ENCODE measurements at places on chromosomes 1 and 21. TPM values are rescaled to one million over a fixed set of nuclear protein-coding genes. Genes with fewer than 3 reads are reported as not detected.

DNA sequence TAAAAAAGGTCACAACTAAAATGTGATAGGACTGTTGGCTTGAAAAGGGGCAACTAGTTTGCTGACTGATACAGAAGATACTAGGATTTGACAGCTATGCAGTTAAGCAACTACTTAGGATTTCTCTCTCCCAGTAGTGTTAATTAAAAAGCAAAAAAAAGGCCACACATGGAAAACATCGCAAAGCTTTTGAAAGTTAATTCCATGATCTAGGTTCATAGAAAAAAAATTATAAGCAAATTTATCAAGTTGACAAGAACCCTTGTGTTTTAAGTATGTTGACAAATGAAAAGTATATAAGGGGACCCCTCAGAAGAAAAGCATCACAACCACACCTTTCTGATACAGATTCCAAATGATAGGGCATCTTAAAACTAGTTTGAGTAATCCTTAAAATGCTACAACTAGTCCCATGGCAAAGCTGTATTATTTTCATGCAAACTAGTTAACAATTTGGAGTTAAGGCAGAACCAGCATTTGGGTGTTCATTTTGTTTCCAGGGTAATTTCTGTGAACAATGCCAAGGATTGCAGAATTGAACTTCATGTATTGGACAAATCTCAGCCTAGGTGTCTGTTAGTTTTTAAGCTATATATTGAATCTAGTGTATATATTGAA, 4.1 kb downstream of the PNRC2 start:
- DNase-seq, result no peak

- no peak for DNase-seq
These were observed 18.8 kb downstream of the EIF4G3 start for GRCh38 chr1:21157868-21158267.

DNA sequence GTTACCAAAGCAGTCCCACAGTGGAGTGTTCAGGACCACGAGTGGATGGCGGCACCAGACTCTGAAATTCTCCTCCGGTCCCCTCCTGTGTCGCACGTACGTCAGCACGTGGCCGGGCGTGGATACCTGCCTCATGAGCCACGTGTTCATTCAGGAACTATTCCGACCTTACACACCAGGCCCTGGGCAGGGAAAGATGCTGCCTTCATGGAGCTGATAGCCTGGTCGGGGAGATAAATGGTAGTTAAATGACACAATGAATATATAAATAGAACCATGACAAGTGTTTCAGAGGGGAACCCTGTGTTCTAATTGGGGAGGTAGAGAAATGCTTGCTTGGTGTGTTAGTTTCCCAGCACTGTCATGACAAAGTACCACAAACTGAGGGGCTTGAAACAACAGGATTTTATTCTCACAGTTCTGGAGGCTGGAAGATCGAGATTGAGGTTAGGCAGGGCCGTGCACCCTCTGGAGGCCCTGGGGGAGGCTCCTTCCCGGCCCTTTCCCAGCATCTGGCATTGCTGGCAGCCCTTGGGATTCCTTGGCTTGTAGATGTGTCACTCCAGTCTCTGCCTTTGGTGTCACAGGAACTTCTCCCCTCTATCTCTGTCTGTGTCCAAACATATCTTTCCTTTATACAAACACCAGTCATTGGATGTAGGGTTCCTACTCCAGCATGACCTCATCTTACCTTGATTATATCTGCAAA, 28.9 kb upstream of the GPR137B start:
- no peak for DNase-seq

GRCh38 chr1:25862785-25863485, 3.7 kb upstream of the AUNIP start:
- no peak for DNase-seq

DNA sequence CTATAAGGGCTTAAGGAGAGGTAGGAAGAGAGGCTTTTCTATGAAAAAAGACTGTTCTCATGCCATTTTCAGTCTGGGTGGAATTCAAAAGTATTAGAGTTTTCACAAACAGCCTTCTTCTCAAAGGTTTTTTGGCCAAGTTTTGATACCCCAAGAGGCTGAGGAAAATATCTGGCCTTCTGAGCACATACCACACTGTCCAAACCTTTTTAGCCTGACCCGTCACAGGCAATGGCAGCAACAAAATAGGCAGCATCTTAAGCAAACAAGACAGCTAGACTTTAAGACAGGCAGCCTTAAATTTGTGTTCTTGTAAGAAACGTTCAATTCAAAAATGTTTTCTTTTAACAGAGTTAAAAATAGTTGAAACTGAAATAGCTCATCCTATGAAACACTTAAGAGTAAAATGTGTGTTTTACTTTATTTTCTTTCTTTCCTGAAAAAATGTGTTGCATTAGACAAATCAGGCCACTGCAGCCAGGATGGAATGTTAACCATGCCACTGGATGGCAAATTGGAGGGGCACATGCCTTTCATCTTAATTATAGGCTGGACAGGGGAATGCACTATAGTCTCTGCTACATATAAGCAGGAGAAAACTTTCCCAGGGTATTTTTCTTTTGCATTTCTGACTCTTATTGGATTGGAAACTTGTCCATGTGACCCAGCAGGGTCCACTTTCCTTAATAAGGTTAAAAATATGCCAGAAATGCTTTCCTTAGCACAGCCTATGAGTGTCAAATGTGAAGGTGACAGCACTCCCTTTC, 315.0 kb downstream of the TGFB2 start:
- no peak for DNase-seq

DNA sequence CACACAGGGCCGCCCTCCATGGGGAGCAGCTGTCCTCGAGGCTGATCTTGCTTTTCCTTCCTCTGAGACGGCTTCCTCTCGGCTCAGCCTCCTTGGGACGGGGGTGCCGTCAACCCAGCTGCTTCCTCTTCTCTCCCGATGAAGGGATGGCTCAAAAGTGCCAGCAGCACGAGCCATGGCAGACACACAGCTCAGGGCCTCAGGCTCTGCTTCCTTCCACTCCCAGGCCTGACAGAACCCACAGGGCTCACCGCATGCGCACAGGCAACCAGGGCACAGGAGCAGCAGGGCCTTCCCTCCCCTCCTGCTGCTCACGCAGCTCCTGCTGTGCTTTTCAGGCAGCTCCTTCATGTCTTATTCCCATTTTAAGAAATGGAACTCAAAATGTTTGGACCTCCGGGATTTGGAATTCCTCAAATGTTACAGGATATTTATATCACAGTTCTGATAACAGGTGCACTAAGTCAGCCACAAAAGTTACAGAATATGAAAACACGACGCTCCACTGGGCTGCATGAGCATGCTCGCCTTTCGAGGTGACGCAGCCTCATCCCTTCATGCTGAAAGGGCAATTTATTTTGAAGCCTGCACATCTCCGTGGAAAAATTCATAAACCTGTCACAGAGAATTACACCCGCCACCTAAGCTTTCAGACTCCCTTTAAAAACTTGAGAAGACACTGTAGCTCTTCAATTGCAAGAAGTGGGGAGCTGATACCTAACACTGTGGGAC, 84.4 kb downstream of the HSF2BP start:
- peak; percentile 47 for DNase-seq

DNA sequence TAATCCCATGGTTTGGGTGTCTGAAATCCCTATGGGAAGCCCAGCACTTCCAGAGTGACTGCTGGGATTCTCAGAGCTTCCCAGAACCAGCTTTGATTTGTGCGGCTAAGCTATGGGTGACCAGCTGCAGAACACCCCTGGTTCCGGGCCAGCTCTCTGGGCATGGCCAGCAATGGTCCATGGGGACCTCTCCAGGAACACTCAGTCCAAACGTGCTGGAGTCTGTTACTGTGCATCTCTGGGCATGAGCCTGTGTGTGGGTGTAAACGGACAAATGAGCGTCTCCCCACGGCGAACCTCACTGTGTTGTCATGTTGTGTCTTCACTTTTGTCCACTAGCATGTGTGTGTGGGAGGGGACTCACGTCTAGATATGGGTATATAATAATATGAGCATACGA, 54.4 kb downstream of the MAB21L3 start:
- no peak for DNase-seq

DNA sequence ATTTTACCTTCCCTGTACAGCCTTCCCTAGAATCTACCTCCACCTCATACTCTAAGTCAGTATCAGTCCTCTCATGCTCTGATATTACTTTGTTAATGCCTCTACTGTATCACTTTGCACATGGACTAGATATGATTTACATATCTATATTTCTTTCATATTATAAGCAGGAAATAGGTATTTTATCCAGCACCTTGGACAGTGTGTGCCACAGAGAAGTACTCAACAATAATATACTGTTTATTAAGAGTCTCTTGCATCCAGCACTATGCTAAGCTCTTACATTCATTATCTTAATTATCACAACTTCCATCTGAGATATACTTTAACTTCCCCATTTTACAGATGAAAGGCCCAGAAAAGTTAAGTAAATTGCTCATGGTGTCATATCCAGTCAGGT, 247.9 kb upstream of the DAB1 start:
- no peak for DNase-seq

DNA sequence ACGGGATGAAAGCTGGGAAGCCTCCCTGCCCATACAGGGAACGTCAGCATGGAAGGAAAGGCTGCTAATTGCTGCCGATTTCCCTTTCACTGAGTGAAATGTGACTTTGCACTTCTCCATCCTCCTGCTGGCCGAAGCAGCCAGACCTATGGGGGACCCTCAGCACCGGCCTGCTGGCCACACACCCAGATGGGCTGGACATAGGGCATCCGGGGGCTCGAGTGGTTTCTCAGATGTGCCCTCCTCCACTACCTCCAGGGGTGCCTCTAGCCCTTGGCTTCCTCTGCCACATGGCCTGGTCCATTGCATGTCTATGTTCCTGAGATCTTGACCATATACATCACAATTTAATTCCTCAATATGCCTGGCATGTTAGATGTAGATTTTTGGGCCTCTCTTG, 79.7 kb downstream of the LRRN2 start:
- no peak for DNase-seq

GRCh38 chr1:47569681-47570470, 132.0 kb downstream of the FOXD2 start:
- no peak for DNase-seq

GRCh38 chr1:223820971-223821370, 24.8 kb downstream of the TP53BP2 start:
- no peak for DNase-seq

DNA sequence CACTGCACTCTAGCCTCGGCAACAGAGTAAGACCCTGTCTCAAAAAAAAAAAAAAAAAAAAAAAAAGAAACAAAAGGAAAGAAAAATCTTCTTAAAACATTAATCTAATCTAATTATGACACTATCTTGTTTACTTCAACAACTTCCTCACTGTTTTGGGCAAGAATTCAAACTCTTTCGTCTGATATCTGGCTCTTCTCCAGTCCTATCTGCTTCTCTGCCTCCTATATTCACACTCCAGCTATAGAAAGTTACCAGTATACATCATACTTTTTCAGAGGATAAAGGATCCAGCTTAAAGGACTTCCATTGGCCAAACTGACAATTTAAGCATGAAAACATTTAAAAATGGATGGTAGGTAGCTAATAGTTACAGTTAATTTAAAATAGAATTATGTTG, 47.3 kb downstream of the EIF2B3 start:
- DNase-seq, result no peak

DNA sequence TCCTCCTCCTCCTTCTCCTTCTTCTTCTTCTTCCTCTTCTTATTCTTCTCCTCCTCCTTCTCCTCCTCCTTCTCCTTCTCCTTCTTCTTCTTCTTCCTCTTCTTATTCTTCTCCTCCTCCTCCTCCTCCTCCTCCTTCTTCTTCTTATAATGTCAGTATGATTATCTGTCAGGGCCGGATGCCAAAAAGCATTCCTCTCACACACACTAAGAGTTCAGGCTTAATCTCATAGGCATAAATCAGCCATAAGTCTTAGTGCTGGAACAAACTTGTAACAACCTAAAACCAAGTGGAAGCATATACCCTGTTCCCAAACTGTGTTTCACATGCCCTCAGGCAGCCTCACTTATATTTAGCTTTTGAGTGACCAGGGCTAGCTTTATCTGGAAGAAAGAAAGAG, 240.3 kb downstream of the LMX1A start:
- DNase-seq, result no peak

DNA sequence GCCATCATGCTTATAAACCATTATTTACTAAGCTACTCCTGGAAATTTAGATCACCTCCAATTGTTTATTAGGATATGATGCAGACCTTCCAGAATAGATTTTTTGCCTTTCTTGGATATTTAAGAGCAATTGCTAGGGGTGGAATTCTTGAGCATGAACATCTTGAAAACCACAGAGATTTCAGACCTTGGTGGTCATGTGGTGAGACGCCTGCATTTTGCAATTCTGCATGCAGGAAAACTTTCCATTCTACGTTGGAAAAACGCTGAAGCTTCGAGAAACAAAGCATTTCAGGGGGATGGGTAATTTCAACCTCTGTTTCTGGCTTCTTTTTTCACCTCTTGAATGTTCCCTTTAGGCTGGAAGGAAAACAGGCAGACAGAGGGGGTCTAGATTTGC, 596.3 kb downstream of the KIF26B start:
- DNase-seq, result no peak

- DNase-seq, result no peak
These were observed 308.1 kb upstream of the LYPLAL1 start for GRCh38 chr1:218865591-218865990.

DNA sequence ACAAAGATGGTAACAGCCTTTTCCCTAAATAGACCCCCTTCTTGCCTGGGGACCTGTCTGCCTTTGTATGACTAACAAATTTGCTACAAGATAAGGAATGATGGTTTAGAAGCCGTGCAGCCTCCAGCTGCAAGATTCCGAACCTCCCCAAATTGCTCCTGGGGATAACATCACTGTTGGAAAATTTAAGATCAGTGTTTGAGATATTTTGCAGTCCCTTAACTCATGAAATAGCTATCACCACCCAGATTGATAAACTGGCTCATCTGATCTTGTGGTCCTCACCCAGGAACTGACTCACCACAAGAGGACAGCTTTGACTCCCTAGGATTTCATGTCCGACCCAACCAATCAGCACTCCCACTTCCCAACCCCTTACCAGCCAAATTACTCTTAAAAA, 254.7 kb downstream of the USH2A start:
- DNase-seq, result no peak

DNA sequence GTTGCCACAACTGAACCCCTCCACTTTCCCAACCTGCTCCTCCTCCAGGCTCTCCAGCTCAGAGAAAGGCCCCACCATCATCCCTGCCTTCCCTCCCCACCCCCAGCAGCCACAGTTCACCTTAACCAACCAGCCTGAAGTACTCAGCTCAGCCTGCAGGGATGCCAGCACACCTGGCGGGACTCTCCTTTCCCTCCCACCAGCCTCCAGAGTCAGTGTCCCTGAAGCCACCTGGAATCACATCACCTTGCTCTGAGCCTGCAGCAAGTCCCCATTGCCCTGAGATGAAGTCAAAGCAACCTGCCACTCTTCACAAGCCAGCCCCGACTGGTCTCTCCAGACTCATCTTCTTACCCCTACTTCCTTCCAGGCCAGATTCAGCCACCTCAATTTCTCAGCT, 26.2 kb upstream of the ZC3H12A start:
- no peak for DNase-seq

- no peak for DNase-seq
These were observed 9.4 kb downstream of the TMEM53 start for GRCh38 chr1:44664730-44665370.

Gene HPDL
- 22.9 TPM for total RNA-seq

Gene EDARADD
- total RNA-seq, result 8.3 TPM

Gene LORICRIN
- not detected for total RNA-seq

Gene CADM3
- not detected for total RNA-seq

Gene NPHS2
- total RNA-seq, result not detected

Gene ARMH1
- total RNA-seq, result 339 TPM

Gene ARPC5
- 35.0 TPM for total RNA-seq
